Activated CD4-positive, alpha-beta T cell treated with anti-CD3 and anti-CD28 coated beads for 36 hours (primary cell): ENCODE measurements at places on chromosomes 16 and 17. TPM values are rescaled to one million over a fixed set of nuclear protein-coding genes. Genes with fewer than 3 reads are reported as not detected.

Gene P2RX1
- 0.89 TPM for total RNA-seq

Gene SPECC1
- total RNA-seq: 10.4 TPM

- H3K36me3 ChIP-seq: peaks cover 48% of the 10 kb centered on the region
- DNase-seq: peak; percentile 69
- H3K27me3 ChIP-seq: no peaks in the 10 kb centered on the region
- H3K4me3 ChIP-seq: peak overlapping the region; percentile 85
These were observed 752 bp downstream of the EXOSC6 start for GRCh38 chr16:70250748-70251628.

DNA sequence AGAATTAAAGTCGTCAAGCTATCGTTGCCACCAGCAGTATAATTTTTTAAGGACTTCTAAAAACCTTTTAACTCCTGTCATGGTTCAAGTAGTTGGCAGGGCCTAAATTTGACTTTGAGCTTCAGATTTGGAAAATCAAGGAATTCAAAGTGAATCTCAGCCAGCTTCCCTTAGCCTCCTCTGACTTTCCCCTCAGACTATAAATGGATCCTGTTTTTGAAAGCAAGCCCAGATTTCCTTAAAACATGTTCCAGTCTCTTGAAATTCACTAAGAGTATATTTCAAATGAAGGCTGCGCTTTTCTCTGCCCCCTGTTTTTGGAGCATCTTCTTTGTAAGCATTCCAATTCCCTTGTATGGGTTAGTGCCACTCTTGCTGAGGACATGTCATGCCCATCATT is 101.8 kb upstream of the CDH8 start:
- H3K27ac ChIP-seq: no peak overlapping the region
- no peak overlapping the region for H3K4me3 ChIP-seq
- no peaks in the 10 kb centered on the region for H3K27me3 ChIP-seq
- no peaks in the 10 kb centered on the region for H3K4me1 ChIP-seq

DNA sequence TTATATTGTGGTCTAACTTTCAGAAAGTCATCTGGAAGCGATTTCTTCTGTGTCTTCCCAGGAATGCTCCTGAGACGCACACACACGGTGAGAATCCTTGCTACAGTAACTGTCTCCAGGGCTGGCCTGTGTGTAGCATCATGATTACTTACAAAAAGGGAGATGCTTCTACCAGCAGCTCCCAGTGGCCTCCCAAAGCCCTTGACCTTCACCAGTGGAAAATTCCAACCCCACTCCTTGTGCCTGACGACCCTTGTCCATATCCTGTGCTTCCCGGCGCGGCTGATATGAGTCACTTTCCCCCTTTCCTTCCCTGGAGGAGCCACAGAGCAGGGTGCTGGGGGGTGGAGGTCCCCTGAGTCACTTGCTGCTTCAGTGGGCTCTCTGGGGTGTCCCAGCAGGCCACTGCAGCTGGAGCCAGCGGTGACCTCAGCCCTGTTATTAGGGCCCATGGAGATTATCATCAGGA is 22.1 kb upstream of the NAT9 start:
- H3K36me3 ChIP-seq: peaks cover 16% of the 10 kb centered on the region
- DNase-seq: no peak
- H3K27me3 ChIP-seq: no peaks in the 10 kb centered on the region
- no peaks in the 10 kb centered on the region for H3K4me1 ChIP-seq

DNA sequence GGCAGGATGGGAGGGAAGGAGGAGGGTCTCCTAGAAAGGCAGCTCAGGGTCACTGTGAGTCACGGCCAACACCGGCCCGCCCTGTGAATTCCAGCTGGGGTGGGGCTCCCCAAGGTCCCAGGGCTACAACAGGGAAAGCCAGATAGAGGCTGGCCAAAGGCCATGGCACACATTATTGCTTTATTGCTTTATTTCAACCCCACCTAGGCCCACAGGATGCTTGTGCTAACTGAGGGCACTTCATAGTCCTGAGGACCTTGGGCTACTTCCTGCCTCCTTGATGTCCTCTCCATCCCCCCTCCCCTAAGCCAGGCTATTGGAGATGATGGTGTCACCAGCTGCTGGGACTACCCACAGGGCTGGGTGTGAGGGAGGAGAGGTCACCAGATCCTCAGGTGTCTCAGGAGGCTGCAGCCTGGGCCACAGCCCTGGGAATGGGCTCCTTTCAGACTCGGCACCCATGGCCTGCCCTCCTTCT is 26.1 kb downstream of the LRRC75A start:
- H3K4me1 ChIP-seq: no peaks in the 10 kb centered on the region
- H3K36me3 ChIP-seq: peaks cover 10% of the 10 kb centered on the region
- no peak overlapping the region for H3K4me3 ChIP-seq
- no peak overlapping the region for H3K27ac ChIP-seq
- no peak for DNase-seq
- no peaks in the 10 kb centered on the region for H3K27me3 ChIP-seq

DNA sequence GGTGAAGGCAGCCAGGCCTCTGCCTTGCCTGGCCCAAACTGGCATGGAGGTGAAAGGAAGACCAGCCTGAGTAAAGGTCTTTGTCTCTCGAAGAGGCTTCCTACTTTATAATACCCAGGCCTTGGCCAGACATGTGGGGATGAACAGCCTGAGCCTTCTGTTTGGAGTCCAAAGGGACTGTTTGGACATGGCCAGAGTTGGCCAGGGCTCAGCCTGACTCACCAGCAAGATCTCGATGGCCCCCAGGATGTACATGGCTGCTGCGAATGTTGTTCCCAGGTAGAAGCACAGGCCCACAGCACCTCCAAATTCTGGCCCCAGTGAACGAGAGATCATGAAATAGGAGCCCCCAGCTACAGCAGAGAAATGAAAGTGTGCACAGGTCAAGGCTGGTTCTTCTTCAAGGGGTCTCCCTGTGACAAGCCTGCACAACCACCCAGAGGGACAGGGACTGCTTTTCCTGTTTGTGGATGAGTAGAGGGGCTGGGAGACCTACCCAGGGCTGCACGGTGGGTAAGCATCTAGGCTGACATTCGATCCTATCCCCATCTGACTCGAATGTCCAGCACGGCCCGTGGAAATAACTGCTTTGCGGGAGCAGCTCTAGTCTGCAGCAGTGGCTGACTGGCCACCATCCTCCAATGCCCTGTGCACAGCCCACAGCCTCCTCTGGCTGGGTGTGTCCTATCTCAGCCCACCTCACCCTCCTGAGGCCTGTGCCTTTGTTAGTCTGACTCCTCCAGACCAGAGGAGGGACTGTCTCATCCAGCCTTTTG is 10.7 kb upstream of the LCAT start:
- no peak for DNase-seq
- peaks cover 3% of the 10 kb centered on the region for H3K36me3 ChIP-seq
- H3K4me1 ChIP-seq: no peaks in the 10 kb centered on the region
- H3K27ac ChIP-seq: no peak overlapping the region
- H3K4me3 ChIP-seq: no peak overlapping the region

- H3K4me1 ChIP-seq: peaks cover 10% of the 10 kb centered on the region
- no peaks in the 10 kb centered on the region for H3K27me3 ChIP-seq
- DNase-seq: no peak
- peaks cover 42% of the 10 kb centered on the region for H3K36me3 ChIP-seq
These were observed 9.7 kb downstream of the ZNHIT3 start for GRCh38 chr17:36496018-36496789.

DNA sequence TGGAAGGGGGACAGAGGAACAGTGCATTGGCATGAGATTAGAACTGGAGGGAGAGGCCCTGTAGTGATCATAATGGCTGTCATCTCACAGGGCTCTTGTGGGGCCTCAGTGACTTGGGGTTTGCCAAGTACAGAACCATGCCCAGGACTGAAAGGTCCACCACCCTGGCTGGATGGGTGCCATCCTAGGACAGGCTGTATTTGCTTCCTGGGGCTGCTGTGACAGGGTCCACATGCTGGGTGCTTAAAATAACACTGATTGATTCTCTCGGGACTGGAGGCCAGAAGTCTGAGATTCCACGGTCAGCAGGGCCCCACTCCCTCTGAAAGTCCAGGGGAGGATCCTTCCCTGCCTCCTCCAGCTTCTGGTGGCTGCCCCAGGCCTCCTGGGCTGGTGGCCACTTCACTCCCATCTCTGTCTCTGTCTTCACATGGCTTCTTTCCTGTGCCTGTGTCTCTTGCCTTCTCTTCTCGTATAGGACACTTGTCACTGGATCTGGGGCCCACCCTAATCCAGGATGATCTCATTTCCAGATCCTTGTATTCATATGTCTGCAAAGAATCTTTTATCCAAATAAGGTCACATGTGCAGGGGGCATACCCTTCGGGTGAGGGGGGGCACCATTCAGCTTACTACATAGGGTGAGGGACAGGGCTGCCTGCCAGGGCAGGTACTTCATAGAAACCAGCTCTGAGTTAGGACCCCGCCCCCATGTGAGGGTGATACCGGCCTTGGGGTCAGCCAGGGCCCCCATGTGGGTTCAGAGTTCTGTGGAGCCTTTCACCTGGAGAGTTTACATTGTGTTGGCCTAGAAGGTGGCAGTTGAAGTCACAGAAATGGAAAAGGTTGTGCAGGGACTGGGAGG is 52.6 kb downstream of the USP22 start:
- H3K36me3 ChIP-seq: no peaks in the 10 kb centered on the region
- H3K4me1 ChIP-seq: peaks cover 2% of the 10 kb centered on the region
- no peak overlapping the region for H3K4me3 ChIP-seq
- no peak for DNase-seq
- H3K27me3 ChIP-seq: no peaks in the 10 kb centered on the region

DNA sequence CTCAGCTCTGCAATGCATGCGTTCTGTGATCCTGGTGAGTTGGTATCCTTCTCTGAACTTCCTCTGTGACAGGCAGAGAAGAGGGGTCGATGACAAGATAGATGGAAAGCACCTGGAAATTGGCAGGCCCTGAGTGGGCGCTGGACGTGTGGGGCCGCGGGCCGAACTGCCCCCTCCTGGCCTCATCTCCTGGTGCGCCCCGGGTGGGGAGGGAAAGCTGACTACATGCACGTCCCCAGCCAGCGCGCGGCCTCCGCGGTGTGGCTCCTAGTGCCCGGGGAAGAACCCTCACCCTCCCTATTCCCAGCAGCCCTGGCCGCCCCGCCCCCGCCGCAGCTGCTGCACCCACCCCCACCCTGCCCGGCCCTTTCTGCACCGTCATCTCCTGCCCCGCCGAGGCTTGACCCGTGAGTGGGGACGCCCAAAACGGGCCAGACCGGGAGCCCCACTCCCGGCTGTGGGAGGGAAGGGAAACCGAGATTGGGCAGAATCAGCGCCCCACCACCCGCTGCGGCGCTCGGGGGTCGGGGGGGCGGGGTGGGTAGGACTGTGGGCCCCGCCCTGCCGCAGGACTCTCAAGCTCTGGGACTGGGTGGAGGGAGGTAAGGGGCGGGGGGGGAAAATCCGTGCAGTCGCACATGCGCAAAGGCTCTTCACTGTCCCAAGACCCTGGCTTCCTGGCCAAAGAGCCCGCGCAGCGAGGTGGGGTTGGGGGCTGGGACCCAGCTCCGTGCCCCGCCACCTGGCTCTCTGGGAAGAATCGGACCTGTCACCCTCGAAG is at the start of gene NOL3:
TSS of gene NOL3 (plus strand) at position 371 of the 781 bp plus-strand sequence.
- H3K4me1 ChIP-seq: peaks cover 35% of the 10 kb centered on the region
- H3K27me3 ChIP-seq: peaks cover 63% of the 10 kb centered on the region

- no peaks in the 10 kb centered on the region for H3K27me3 ChIP-seq
- DNase-seq: no peak
- H3K27ac ChIP-seq: no peak overlapping the region
These were observed 156.3 kb downstream of the MSI2 start for GRCh38 chr17:57412520-57413096.

DNA sequence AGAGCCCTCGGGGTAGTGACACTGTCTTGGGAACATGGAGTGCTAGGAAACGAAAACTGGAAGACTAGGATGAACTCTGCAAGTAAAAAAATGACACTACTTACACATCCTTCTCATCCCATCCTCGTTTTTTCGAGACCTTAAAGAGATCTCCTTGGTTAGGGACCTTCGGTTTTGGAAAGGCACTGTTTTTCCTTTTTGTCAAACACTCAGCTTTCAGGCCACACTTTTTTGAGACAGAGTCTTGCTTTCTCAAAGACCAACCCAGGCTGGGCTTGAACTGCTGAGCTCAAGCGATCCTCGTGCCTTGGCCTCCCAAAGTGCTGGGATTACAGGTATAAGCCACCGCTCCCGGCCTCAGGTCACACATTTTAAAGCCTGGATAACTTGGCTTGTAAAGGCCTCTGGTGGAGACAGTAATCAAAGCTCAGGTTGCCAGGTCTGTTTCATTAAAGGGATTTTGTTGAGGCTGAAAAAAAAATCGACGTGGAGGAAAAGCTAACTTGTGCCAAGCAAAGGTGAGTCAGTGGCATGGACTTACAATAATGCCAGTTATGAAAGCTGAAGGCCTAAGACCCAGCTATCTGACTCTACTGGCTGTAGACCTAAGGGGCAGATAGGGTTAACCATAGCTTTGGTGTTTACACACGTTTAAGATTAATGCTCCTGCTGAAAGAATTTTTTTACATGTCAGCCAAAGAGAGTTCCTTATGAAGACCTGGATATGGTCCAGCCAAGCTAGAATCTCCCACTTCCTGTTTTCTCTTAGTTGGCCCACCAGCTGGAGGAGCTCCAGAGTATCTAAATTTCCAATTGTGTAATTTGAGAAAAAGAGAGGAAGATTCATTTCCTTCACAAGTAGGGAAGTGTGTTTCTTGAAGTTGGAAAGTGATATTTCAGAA is 823 bp downstream of the NBR1 start:
- peak; percentile 24 for DNase-seq
- no peaks in the 10 kb centered on the region for H3K27me3 ChIP-seq
- no peak overlapping the region for H3K27ac ChIP-seq

DNA sequence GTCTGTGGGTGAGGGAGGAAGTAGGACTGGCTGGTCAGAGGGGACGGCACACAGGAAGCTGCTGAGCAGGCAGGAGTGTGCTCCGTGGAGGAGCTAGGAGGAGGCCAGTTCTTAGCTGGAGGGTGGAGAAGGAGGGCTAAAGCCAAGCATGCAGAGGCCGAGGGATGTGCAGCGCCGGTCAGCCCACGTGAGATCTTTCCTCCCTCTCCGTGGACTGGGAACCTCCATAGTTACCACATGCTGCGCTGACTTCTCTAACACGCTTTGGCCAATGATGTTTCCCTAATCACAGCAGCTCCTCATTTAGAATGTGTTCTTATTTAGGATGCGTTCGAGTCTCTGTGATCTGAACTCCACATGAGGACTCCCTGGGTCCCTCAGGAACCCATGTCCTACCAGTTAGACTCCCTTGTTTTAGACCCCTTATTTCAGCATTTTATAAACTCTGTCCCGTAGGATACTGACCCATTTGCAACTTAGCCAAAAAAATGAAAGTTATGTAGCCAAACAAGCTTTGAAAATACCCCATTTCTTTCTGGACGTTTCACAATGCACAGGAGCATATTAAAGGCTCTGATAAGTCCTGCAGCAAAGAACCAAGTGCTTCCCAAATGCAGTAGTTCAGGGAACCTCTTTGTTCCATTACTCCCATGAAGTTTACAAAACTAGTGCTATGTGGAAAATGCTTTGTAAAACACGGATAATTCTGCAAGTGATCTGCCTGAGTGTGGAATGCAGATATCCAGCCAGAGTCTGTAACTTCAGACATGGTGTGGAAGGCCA is 51.4 kb downstream of the IRF8 start:
- no peak overlapping the region for H3K4me3 ChIP-seq
- H3K36me3 ChIP-seq: no peaks in the 10 kb centered on the region
- peaks cover 52% of the 10 kb centered on the region for H3K4me1 ChIP-seq
- DNase-seq: no peak

GRCh38 chr17:38606646-38607611 is 1.2 kb upstream of the SRCIN1 start:
- peak overlapping the region; percentile 66 for H3K4me3 ChIP-seq
- peaks cover 56% of the 10 kb centered on the region for H3K27me3 ChIP-seq
- no peak overlapping the region for H3K27ac ChIP-seq
- H3K36me3 ChIP-seq: no peaks in the 10 kb centered on the region
- peaks cover 9% of the 10 kb centered on the region for H3K4me1 ChIP-seq
- DNase-seq: no peak
